A673 (cell line): ENCODE measurements at places on chromosomes 3 and 15. TPM values are rescaled to one million over a fixed set of nuclear protein-coding genes. Genes with fewer than 3 reads are reported as not detected.

The P2RY12 gene
- total RNA-seq = not detected in 2 replicates

- DNase-seq = no peak
- no peak overlapping the region for H3K27ac ChIP-seq
- no peak overlapping the region for H3K4me3 ChIP-seq
- no peaks in the 10 kb centered on the region for H3K36me3 ChIP-seq
- H3K27me3 ChIP-seq = no peaks in the 10 kb centered on the region
- no peaks in the 10 kb centered on the region for H3K4me1 ChIP-seq
Observed at GRCh38 chr15:39593071-39593655, 12.3 kb downstream of the THBS1 start.

DNA sequence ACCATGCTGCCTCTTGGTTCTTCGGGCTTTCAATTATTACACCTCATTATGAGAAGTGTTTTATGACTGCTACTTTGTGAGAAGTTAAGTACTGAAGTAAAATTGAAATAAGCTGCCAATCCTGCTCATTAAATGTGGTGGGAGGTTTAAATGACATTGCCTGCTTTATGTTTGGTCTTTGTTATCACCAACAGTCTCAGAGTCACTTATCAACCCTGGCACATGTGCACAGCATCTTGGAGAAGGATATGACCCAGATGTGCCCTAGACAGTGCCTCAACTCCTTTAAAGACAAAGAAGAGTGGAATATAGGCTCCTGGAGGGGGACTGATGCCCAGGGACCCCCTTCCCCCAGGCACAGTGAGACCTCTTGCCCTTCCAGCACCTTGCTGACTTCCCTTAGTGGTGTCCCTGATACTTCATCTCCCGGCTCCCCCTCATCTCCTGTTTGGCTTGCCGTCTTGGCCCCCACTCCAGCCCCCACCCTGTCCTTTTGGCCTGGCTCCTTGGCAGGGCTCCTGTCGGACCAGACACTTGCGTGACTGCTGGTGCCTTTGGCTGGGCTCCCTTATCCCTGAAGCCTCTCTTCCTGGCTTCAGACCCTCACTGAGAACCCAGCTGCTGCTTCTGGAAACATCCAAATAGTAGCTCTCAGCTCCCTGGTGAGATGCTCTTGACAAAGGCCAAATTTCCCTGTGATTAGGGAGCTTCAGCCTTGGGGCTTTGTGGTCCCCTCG, 39.8 kb downstream of the ARHGAP31 start:
- H3K27ac ChIP-seq = no peak overlapping the region
- H3K36me3 ChIP-seq = no peaks in the 10 kb centered on the region
- no peaks in the 10 kb centered on the region for H3K27me3 ChIP-seq
- no peak for DNase-seq
- H3K4me3 ChIP-seq = no peak overlapping the region

DNA sequence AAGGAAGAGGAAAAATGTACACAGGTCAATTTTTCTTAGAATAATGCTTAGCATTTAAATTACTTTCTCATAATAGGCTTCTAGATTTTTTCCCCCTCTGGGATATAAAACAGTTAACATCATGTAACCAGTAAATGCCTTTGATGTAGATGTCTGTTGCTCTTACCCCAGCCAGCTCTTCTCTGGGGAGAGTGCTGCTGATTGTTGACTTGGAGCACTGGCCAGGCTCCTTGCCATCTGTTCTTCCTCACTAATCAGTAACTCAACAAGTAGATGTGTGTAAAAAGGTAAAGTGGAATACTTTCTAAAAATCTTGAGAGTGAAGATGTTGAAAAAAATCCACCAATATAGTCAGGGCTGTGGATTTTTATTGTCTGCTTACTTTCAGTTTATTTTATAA, 42.2 kb downstream of the RIOX2 start:
- DNase-seq = no peak
- H3K27ac ChIP-seq = no peak overlapping the region
- H3K4me1 ChIP-seq = no peaks in the 10 kb centered on the region
- H3K4me3 ChIP-seq = no peak overlapping the region

GRCh38 chr15:101528917-101529299, 39.4 kb upstream of the PCSK6 start:
- no peaks in the 10 kb centered on the region for H3K27me3 ChIP-seq
- H3K36me3 ChIP-seq = no peaks in the 10 kb centered on the region

- no peaks in the 10 kb centered on the region for H3K27me3 ChIP-seq
- no peak within 1 kb of the TSS for H3K4me3 ChIP-seq
- no peaks in the 10 kb centered on the region for H3K36me3 ChIP-seq
- no peak for DNase-seq
Observed at GRCh38 chr15:25863111-25863967, at the start of gene ATP10A. TSS of gene ATP10A (minus strand) at chr15:25863327. CDS start at chr15:25863096, 231 bp downstream.

DNA sequence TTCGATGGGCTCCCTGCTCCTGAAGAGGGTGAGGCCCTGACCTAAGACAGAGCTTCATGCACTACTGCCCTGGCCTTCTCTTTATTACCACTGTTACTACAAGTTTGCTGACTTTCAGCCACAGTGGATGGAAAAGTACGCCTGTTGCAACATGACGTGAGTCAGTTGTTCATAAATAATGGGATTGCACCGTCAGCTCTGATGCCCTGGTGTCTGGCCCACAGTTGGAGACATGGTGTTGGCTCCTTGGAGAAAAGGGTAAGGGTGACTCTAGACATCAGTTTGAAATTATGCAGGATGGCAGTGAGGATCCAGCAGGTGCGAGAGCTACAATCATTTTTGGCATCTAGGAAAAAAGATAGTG, 5.5 kb downstream of the PAQR5 start:
- H3K4me1 ChIP-seq = peaks cover 16% of the 10 kb centered on the region
- DNase-seq = peak; percentile 45
- H3K27me3 ChIP-seq = no peaks in the 10 kb centered on the region
- H3K36me3 ChIP-seq = peaks cover 3% of the 10 kb centered on the region
- peak overlapping the region; percentile 28 for H3K27ac ChIP-seq

DNA sequence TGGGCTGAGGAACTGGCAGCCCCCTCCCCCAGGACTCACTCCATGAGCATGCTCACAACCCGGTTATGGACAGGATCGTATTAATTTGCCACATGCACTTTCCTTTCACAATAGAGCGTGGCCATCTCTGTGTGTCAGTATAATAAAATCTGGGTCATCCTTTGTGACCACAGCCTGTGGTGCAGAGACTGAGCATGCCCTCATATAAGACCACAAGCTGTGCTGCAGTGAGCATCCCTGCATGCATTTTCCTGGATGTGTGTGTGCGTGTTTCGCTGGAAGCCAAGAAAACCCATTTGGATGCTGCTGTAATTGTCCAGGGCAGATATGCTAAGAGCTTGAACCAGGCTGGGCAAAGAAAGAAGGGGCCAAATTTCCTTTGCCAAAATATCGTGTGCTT, 39.7 kb downstream of the CYP11A1 start:
- no peak overlapping the region for H3K4me3 ChIP-seq
- no peaks in the 10 kb centered on the region for H3K4me1 ChIP-seq
- H3K27ac ChIP-seq = no peak overlapping the region

GRCh38 chr3:129695230-129695629, 88.8 kb upstream of the PLXND1 start:
- no peak overlapping the region for H3K4me3 ChIP-seq
- no peaks in the 10 kb centered on the region for H3K27me3 ChIP-seq
- no peak overlapping the region for H3K27ac ChIP-seq
- no peaks in the 10 kb centered on the region for H3K36me3 ChIP-seq
- peaks cover 21% of the 10 kb centered on the region for H3K4me1 ChIP-seq

DNA sequence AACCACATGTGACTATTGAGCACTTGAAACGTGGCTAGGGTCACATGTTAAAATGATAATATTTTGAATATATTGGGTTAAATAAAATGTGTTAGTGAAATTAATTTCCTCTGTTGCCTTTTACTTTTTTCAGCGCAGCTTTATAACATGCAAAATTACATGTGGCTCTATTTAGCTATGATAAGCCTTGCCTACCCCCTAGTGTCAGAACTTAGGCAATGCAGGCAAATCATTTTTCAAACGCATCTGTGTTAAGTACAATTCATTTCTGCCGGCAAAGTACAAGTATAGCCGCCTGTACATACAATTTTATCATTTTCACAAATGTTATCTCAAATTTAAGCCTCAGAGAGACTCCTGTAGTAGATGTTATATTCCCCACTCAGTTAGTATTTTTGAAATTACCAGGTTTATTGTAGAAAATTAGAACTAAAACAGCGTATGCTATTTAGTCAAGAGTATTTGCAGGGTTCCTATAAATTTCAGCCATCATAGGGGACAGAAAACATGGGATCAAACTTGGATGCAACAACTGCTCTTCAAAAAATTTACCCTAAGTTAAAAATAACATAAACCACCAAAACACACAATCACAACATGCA, 56.1 kb downstream of the TAFA4 start:
- H3K4me1 ChIP-seq = no peaks in the 10 kb centered on the region
- H3K27ac ChIP-seq = no peak overlapping the region
- no peaks in the 10 kb centered on the region for H3K27me3 ChIP-seq
- H3K36me3 ChIP-seq = no peaks in the 10 kb centered on the region
- peak; percentile 51 for DNase-seq

DNA sequence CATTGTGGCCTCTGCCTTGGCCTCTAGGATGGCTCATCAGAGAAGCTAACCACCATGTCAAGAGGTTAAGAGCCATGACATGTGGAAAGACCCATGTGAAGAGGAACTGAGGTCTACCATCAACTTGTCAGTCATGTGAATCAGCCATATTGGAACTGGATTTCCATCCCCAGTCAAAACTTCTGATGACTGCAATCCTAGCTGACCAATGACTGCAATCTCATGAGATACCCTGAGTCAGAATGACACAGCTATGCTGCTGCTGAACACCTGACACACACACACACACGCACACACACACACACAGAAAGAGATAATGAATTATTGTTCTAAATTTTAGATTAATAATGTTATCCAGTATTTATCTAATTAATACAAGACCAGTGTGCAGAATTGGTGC, 337.5 kb upstream of the LMCD1 start:
- H3K4me3 ChIP-seq = no peak overlapping the region
- no peaks in the 10 kb centered on the region for H3K4me1 ChIP-seq
- H3K36me3 ChIP-seq = no peaks in the 10 kb centered on the region
- no peak overlapping the region for H3K27ac ChIP-seq
- no peaks in the 10 kb centered on the region for H3K27me3 ChIP-seq
- DNase-seq = no peak

- peaks cover 37% of the 10 kb centered on the region for H3K27me3 ChIP-seq
- H3K27ac ChIP-seq = no peak overlapping the region
- no peak overlapping the region for H3K4me3 ChIP-seq
Observed at GRCh38 chr15:38164507-38164906, 88.1 kb upstream of the SPRED1 start.

GRCh38 chr3:130915567-130916292, 21.8 kb downstream of the ATP2C1 start:
- H3K36me3 ChIP-seq = no peaks in the 10 kb centered on the region
- DNase-seq = no peak
- no peak overlapping the region for H3K27ac ChIP-seq
- H3K27me3 ChIP-seq = no peaks in the 10 kb centered on the region
- H3K4me3 ChIP-seq = no peak overlapping the region

DNA sequence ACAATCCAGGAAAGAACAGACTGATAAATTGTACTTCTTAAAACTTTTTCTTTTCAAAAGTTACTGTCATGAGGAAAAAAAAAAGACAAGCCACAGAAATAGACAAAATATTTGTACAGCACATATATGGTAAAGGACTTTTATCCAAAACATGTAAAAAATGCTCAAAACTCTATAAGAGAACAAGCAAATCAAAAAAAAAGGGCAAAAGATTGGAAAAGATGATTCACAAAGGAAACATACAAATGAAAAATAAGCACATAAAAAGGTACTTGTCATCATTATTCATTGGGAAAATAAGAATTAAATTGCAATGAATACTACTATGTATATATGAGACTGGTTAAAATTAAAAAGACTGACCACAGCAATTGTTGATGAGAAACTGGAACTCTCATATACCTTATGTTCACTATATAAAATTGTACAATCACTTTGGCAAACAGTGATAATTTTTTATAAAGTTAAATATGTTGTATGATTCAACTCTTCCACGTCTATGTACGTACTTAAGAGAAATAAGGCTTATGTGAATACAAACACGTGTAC, 39.7 kb downstream of the DIPK2A start:
- no peak for DNase-seq
- H3K27me3 ChIP-seq = no peaks in the 10 kb centered on the region
- H3K4me1 ChIP-seq = peaks cover 3% of the 10 kb centered on the region
- H3K36me3 ChIP-seq = no peaks in the 10 kb centered on the region
